ENCODE measurements at places on chromosomes 7 and 10. TPM values are rescaled to one million over a fixed set of nuclear protein-coding genes. Genes with fewer than 3 reads are reported as not detected.

DNA sequence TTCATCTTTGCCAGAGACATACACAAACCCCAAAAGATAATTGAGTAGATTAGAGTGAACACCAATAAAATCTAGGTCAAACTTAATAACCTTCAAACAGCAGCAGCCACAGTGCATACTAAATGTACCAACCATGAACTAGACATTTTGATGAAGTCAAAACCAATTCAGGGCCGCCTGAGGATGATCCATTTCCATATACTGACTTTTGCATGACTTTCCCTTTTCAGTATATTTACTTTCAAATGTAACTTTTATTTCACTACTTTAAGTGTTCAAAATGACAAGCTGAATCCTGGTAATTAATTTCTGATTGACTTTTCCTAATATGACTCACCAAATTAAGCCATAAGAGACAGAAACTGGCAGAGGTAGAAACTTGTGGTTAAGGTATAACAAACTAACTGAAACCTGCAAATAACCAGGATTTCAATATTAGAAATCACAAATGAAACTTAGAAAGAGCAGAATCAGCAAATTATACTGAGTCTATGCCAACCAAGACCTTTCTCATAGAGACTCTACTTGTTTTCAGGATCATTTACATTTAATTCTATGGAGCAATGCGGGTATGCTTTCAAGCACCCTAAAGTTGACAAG is 171.9 kb upstream of the LRRN3 start:
- no peaks in the 10 kb centered on the region for H3K27me3 ChIP-seq
- DNase-seq: no peak
- H3K27ac ChIP-seq: no peak overlapping the region
- H3K4me3 ChIP-seq: no peak overlapping the region

- no peak overlapping the region for H3K4me3 ChIP-seq
- H3K27ac ChIP-seq: no peak overlapping the region
- H3K36me3 ChIP-seq: no peaks in the 10 kb centered on the region
- H3K27me3 ChIP-seq: peaks cover 20% of the 10 kb centered on the region
- no peaks in the 10 kb centered on the region for H3K4me1 ChIP-seq
- DNase-seq: no peak
Observed at GRCh38 chr7:153021542-153021941, 262.0 kb downstream of the ACTR3B start.

GRCh38 chr7:28069807-28070206 is 110.8 kb downstream of the JAZF1 start:
- H3K4me1 ChIP-seq: peaks cover 27% of the 10 kb centered on the region
- no peak overlapping the region for H3K4me3 ChIP-seq
- peak overlapping the region; percentile 59 for H3K27ac ChIP-seq
- DNase-seq: peak; percentile 50

DNA sequence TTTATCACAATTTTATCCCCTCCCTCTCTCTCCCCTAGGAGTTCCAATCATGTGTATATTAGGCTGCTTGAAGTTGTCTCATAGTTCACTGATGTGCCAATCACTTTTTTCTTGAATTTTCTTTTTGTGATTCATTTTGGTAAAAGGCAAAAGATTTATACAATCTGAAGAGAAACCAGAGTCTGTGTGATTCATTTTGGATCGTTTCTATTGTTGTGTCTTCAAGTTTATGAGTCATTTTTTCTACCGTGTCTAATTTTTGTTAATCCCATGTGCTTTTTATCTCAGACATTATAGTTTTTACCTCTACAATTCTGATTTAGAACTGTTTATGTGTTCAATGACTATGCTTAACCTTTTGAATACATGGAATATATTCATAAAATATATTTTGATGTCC is 483.9 kb upstream of the AUTS2 start:
- H3K4me3 ChIP-seq: no peak overlapping the region
- H3K27ac ChIP-seq: no peak overlapping the region
- H3K36me3 ChIP-seq: no peaks in the 10 kb centered on the region
- no peak for DNase-seq
- no peaks in the 10 kb centered on the region for H3K4me1 ChIP-seq

- H3K4me1 ChIP-seq: no peaks in the 10 kb centered on the region
Observed at GRCh38 chr7:93636276-93636675, 61.8 kb upstream of the CALCR start.

DNA sequence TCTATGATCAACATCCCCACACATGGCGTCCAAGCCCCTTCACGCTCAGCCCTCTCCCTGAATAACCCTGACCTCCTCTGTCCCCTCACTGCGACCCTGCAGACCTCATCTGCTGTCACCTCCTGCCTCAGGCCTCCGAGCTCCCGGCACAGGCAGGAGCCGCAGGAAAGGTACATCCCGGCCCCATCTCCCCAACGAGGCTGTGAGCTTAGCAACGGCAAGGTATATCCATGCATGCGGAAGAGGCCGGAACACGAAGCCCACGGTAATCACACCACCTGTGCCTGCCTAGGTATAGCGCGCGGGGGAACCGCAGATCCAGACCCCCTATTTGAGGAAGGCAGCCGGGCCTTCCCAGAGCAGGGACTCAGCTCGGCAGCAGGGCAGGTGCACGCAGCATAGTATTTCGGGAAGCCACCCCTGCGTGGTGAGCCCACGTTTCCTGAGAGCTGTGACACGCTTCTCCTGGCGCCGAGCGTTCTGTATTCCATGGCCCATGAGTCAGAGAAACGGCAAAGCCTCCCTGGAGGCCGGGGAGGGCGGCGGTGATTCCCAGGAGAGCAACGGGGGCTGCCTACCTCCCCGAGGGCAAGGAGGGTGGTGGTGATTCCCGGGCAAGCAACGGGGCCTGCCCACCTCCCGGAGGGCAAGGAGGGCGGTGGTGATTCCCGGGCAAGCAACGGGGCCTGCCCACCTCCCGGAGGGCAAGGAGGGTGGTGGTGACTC is 50.1 kb upstream of the DNAAF5 start:
- peaks cover 10% of the 10 kb centered on the region for H3K36me3 ChIP-seq
- no peak for DNase-seq
- H3K27ac ChIP-seq: no peak overlapping the region
- H3K27me3 ChIP-seq: no peaks in the 10 kb centered on the region
- no peak overlapping the region for H3K4me3 ChIP-seq

PRKAR2B gene
- total RNA-seq: 21.8 TPM

GRCh38 chr10:6756716-6757115 is 176.6 kb upstream of the PRKCQ start:
- H3K4me3 ChIP-seq: no peak overlapping the region
- H3K27ac ChIP-seq: no peak overlapping the region
- DNase-seq: no peak
- peaks cover 24% of the 10 kb centered on the region for H3K27me3 ChIP-seq
- no peaks in the 10 kb centered on the region for H3K4me1 ChIP-seq

DNA sequence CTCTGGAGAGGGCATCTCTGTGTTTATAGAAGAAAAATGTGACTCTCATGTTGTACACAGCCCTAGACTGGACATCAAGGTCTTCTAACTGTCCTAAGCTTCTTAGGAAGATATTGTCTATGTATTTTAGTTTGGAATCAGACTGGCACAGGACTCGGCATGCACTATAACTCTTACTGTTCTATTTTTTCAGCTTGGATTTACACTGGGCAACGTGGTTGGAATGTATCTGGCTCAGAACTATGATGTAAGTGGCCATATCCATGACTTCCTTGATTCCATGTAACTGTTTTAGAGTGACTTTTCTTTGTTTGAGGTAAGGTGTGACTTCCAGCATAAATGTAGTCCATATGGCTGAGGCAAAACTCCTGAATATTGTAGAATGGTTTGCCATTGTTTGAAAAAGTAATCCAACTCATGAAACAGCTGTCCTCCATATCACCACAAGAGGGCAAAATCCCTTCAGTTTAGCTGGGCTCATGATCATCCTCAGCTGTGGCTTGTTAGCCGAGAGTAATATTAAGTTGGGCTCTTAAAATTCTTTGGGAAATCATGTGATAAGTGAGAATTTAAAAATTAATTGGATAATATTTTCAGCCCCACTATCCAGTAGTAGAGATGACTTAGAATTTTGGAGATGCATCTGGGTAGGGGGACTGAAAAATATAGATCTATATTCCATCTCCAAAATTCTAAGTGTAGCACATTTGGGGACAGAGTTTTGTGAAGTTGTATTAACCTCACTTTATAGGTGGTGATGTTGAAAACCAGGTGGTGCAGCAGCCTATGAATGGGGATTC is 10.4 kb downstream of the STMP1 start:
- H3K27me3 ChIP-seq: no peaks in the 10 kb centered on the region
- DNase-seq: no peak
- peaks cover 17% of the 10 kb centered on the region for H3K36me3 ChIP-seq
- no peak overlapping the region for H3K4me3 ChIP-seq
- H3K4me1 ChIP-seq: peaks cover 86% of the 10 kb centered on the region

DNA sequence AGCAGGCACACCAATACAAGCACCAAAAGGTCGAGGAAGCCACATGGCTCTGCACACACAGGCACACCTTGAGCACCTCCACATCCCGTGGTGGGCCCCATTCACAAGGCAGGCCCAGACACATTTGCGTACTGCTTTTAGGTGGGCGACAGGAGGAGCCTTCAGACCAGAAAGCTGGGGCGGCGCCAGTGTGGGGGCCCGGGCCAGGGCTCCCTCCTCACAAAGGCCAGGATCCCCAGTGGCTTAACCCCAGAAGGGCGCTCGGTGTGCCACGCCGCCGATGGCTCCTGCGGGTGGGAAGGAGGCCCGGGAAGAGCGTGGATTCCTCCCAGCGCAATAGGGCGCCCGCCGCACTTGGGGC is 2.8 kb upstream of the SMARCD3 start:
- H3K4me3 ChIP-seq: peak overlapping the region; percentile 84
- DNase-seq: peak; percentile 56
- peaks cover 26% of the 10 kb centered on the region for H3K27me3 ChIP-seq
- H3K36me3 ChIP-seq: no peaks in the 10 kb centered on the region

- no peaks in the 10 kb centered on the region for H3K27me3 ChIP-seq
- H3K4me1 ChIP-seq: peaks cover 51% of the 10 kb centered on the region
- H3K4me3 ChIP-seq: no peak overlapping the region
- H3K36me3 ChIP-seq: no peaks in the 10 kb centered on the region
Observed at GRCh38 chr10:4766454-4766853, 59.6 kb upstream of the AKR1E2 start.

GRCh38 chr7:24963218-24963617 is 16.8 kb downstream of the OSBPL3 start:
- no peak overlapping the region for H3K4me3 ChIP-seq
- no peak for DNase-seq
- H3K27ac ChIP-seq: no peak overlapping the region
- peaks cover 7% of the 10 kb centered on the region for H3K4me1 ChIP-seq
- H3K36me3 ChIP-seq: no peaks in the 10 kb centered on the region
- H3K27me3 ChIP-seq: no peaks in the 10 kb centered on the region

ARHGAP19 gene
- 4.2 TPM for total RNA-seq

RGR gene
- 0.19 TPM for total RNA-seq

PALD1 gene
- 5.1 TPM for total RNA-seq

GRCh38 chr10:87634311-87634710 is 25.4 kb upstream of the PAPSS2 start:
- no peaks in the 10 kb centered on the region for H3K4me1 ChIP-seq
- no peak overlapping the region for H3K4me3 ChIP-seq
- H3K27ac ChIP-seq: no peak overlapping the region
- no peaks in the 10 kb centered on the region for H3K27me3 ChIP-seq

C7orf25 gene
- total RNA-seq: 4.9 TPM

LBX1 gene
- not detected for total RNA-seq

GRCh38 chr10:60323162-60323561 is 66.5 kb downstream of the ANK3 start:
- no peak for DNase-seq
- no peak overlapping the region for H3K27ac ChIP-seq
- no peaks in the 10 kb centered on the region for H3K36me3 ChIP-seq
- H3K4me3 ChIP-seq: no peak overlapping the region
- H3K4me1 ChIP-seq: no peaks in the 10 kb centered on the region

DNA sequence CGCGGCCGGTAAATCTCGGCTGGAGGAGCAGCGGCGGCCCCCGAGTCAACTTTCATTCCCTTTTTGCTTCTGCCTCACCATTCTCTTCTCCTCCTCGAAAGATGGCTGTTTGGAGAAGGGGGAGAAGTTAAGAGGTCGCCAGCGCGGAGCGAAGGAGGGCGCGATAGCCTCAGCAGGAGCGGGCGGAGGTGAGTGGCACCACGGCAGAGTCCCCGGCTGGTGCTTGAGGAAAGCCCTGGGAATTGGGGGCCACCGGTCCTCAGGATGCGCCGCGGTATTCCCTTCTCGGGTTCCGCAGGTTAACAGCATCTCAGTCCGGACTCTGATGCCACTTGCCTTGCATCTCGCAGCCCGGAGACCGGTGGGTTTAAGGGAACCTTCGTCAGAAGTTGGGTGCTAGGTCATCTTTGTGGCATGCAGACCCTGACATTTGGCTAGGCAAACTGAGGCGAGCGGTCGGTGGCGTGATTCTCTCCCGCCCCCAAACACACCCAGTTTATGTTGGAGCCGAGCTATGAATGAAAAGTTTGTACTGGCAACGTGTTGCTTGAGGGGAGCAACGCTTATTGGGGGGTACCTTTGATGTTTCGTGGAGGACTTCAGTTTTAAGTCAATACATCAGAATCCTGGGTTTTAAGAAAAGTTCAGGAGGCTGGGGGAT is 59.5 kb upstream of the PRPS1L1 start:
- H3K27ac ChIP-seq: no peak overlapping the region
- no peaks in the 10 kb centered on the region for H3K36me3 ChIP-seq
- peak; percentile 15 for DNase-seq
- no peaks in the 10 kb centered on the region for H3K27me3 ChIP-seq

DLG5 gene
- total RNA-seq: 8.9 TPM

DNA sequence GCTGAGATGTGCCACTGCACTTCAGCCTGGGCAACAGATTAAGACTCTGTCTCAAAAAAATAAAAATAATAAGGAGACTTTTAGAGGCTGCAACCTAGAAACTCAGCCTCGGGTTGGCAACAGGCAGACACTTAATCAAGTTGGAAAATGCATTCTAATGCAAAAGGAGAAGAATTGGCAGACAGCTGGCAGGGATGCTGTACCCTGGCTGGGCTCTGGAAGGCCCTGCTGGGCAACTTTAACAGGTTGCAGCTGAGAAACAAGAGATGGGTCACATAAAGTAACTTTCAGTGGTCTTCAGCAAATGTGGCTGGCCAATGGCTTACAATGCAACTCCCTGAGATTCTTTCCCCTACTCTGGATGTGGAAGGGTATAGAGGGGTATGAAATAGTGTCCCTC is 1225.7 kb downstream of the TYW1 start:
- peaks cover 16% of the 10 kb centered on the region for H3K27me3 ChIP-seq
- H3K27ac ChIP-seq: no peak overlapping the region
- peaks cover 7% of the 10 kb centered on the region for H3K4me1 ChIP-seq

HOXA1 gene
- not detected for total RNA-seq

- H3K4me1 ChIP-seq: no peaks in the 10 kb centered on the region
- H3K4me3 ChIP-seq: no peak overlapping the region
- H3K27me3 ChIP-seq: peaks cover 8% of the 10 kb centered on the region
Observed at GRCh38 chr7:132601783-132602182, 25.5 kb upstream of the PLXNA4 start.

- H3K4me1 ChIP-seq: peaks cover 43% of the 10 kb centered on the region
- H3K36me3 ChIP-seq: no peaks in the 10 kb centered on the region
- peak overlapping the region; percentile 72 for H3K4me3 ChIP-seq
- H3K27ac ChIP-seq: peak overlapping the region; percentile 37
- H3K27me3 ChIP-seq: peaks cover 76% of the 10 kb centered on the region
Observed at GRCh38 chr10:42754155-42755027, 28.2 kb upstream of the BMS1 start.

ZNF655 gene
- total RNA-seq: 26.1 TPM
